NCI-H187 treated with DMSO at 0.1 percent for 48 hours (cell line): ENCODE measurements at places on chromosomes 5 and 9.
A peak's percentile ranks its signal among the peaks of the same experiment; 100 is the strongest.

- DNase-seq, result no peak
Measured at GRCh38 chr5:14218897-14219573, 75.9 kb downstream of the TRIO start.

DNA sequence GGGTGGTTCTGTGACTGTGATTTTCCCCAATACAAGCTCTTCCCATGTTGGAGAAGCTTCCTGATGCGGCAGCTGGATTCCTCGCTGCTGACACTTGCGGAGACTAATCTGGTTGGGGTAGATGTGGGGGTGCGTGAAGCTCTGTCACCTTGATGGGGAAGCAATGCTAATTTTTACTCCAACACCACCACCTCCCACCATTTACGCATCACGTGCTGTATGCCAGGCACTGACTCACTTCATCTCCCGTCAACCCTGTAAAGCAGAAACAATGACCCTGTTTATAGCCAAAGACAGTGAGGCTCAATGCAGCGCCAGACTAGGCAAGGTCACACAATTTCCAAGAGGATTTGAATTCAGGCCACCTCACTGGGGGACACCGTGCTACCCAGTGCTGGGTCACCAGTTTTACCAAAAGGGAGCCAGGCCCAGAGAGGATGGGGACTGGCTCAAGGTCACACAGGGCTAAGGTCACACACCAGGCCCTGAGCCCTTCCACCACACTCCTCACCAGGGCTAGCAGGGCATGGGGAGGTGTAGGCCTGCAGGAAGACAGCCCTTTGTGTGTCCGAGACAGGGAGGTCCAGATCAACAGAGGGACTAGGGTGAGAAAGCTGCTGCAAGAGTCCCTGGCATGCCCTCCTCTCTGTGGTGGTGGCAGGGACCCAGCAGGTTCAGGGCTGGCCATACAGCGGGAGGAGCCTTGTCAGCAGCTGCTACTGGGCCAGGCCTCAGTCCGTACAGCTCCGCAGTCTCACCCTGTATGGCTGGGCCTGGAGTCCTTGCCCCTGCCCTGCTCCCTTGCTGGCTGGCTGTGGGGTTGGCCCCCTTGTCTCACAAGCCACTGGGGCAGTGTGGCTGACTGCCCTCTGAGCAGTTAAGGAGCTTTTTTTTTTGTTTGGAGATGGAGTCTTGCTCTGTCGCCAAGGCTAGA lies 3.3 kb downstream of the STKLD1 start:
- DNase-seq, result no peak

DNA sequence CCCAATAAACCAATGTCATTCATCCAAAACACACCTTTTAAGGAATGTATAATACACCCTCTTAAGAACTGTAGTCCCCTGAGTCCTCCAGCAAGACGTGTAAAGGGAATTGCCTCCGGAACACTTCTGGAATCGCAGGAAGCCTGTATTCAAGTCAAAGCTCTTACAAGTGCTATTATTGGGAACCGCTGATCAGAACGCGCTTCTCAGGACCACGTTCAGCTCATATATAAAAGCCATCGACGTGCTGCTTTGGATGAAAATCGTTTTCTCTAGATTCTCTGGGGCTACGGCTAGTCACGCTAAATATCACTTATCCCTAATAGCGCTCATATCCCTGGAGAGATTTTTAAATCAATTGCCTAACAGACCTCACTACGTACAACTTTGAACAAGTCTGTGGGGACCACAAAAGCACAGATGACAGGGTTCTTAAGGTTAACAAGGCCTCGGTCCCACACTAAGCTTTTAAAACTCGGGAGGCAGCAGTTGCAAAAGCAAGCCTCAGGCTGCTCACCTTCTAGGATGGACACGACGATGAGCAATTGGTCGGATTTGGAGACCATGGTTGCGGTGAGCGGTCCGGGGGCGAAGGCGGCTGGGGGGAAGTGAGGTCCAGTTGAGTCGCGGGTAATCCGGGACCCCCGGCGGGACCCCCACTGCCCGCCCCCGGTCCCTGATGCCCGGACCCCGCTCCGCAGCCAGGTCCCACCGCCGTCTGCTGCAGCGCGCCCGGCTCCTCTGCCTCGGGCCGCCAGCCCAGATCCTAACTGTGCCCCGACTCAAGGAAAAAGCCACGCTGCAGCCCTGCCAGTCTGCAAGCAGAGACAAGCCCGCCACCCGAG lies 548 bp downstream of the CEP120 start:
- peak; percentile 1 for DNase-seq

DNA sequence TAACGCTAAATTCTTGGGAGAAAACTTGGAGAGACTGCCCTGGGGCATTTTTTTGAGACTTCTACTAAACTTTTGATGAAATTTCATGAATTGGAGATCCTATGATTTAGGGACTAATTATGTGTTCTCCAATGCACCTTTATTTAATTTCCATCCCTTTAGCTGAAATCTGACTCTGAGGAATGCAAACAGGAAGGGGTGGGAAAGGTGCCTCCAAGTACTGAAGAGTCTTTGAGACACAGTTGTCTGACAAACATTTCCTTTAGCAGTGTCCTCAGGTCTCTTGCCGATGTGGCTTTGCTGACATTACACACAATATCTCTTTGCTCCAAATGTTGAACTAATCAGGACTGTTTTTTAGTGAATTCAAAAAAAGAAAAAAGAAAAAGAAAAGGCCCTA lies 76.9 kb downstream of the LIX1 start:
- DNase-seq, result no peak

GRCh38 chr9:89798547-89799120 lies 193.8 kb downstream of the GADD45G start:
- no peak for DNase-seq

GRCh38 chr5:52707616-52708015 lies 80.1 kb upstream of the ITGA1 start:
- no peak for DNase-seq

GRCh38 chr5:159899067-159900049 lies 16.9 kb upstream of the ADRA1B start:
- no peak for DNase-seq

- no peak for DNase-seq
Measured at GRCh38 chr5:1294206-1294834, 548 bp downstream of the TERT start.

- no peak for DNase-seq
Measured at GRCh38 chr5:128693764-128694163, 155.7 kb upstream of the FBN2 start.

GRCh38 chr5:33997331-33997983 lies 10.4 kb downstream of the AMACR start:
- no peak for DNase-seq
